Astrocyte of the spinal cord (primary cell): ENCODE measurements at places on chromosomes 1 and 21.

- no peak for DNase-seq
These were observed 23.4 kb downstream of the NFASC start for GRCh38 chr1:204894031-204894430.

GRCh38 chr1:8104278-8105236 is 78.4 kb upstream of the ERRFI1 start:
- no peak for DNase-seq

DNA sequence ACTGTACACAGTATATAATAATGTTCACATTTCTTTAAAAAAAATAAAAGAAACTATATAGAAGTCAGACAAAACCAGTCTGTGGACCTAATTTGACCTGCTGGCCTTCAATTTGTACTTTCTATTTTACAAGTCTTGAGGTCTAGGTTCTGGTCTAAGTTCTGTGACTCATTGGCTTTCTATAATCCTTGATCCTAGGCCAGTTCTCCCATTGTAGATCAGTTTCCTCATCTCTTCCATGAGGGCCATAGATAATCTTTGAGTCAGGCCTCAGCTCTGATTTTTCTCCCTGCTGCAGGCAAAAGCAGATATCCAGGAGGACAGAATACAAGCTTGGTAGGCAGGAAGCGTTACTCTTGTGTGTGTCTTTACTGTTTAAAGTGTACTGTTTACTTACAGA is 603.7 kb upstream of the CAMK1G start:
- no peak for DNase-seq

DNA sequence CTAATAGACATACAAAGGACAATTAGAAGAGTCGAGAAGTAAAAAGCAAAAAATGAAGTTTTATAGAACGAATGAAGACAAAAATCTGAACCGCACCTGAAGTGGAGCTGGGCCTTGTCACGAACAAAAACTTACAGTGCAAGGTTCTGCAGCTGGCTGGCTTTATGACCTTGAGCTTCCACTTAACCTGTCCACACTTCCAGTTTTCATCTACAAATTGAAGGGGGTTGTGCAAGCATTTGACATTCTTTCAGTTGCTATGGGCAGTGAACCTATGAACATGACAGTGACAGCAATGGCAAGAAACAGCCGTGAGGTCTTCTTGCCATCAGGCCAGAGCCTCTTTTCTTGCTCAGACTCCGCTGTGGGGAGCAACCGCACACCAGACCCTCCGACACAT is 93.2 kb downstream of the DSCAM start:
- no peak for DNase-seq

DNA sequence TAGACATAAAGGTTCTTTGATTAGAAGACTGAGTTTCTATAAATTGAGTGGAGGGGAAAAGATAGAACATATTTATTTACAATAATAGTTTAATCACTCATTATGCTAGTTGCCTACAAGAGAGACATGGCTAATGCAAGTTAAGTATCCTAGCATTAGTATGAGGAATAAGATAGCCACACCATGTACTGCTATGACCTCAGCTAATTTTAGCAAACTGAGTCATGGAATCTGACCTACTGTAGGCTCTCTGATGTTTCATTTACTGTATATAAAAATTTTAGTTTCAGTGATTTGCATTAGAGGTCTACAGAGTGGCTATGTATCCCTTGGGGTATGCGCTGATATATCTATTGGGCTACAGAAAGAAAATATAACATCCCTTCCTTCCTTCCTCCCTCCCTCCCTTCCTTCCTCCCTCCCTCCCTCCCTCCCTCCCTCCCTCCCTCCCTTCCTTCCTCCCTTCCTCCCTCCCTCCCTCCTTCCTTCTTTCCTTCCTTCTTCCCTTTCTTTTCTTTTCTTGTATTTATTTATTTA is 5.8 kb downstream of the AGL start:
- DNase-seq, result no peak

GRCh38 chr1:218480137-218480536 is 135.0 kb downstream of the TGFB2 start:
- DNase-seq, result peak; percentile 93

- peak; percentile 93 for DNase-seq
These were observed 187.0 kb downstream of the TPR start for GRCh38 chr1:186188004-186188539.

GRCh38 chr1:31371121-31371959 is 1.5 kb downstream of the FABP3 start:
- DNase-seq, result no peak

GRCh38 chr1:118077331-118078045 is 107.5 kb downstream of the SPAG17 start:
- DNase-seq, result peak; percentile 41

GRCh38 chr1:208985231-208985630 is 598.3 kb upstream of the CAMK1G start:
- DNase-seq, result no peak

DNA sequence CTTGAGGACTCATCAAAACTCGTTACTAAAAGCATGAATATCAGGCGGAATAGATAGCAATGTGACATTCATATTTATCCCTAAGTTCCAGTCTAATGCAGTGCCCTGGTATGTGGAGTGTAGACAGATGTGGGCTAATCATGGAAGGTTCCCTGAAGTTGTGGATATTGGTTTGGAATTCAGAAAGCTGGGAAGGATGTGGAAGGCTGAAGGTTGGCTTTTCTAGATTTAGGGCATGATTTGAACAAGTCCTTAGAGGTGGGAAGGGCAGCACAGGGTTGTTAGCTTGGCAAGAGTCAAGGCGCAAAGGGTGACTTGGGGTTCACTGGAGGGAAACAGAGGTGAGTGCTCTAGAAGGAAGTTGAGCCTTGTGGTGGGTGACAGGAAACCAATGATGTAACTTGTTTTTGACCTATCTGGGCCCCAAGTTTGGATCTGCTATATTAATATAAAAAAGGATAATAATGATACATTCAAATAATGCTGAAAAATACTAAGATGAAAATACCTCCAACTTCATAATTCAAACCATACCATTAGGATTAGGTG is 21.9 kb downstream of the LGALS8 start:
- DNase-seq, result no peak

- no peak for DNase-seq
These were observed 108.2 kb upstream of the GREM2 start for GRCh38 chr1:240719953-240720700.

DNA sequence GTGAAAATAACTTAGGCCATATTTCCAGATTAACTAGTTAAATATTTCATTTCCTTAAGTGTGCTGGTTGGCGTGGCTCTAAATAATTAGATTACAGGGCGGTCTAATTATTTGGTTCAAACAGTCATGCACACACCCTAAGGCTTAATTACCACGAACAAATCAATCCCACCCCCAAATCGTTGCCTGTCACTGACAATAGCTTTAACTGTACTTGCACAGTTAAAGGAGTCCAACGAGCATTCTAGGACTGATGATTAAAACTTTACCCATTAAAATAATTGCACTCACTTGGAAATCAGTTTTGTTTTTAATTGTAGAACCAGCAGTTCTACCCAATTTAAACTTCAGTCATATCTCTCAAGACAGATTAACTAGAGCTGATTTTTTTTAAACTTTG is 1.5 kb upstream of the POU2F1 start:
- no peak for DNase-seq

- DNase-seq, result peak; percentile 38
These were observed 69.4 kb downstream of the LRRC8D start for GRCh38 chr1:89890085-89890752.

DNA sequence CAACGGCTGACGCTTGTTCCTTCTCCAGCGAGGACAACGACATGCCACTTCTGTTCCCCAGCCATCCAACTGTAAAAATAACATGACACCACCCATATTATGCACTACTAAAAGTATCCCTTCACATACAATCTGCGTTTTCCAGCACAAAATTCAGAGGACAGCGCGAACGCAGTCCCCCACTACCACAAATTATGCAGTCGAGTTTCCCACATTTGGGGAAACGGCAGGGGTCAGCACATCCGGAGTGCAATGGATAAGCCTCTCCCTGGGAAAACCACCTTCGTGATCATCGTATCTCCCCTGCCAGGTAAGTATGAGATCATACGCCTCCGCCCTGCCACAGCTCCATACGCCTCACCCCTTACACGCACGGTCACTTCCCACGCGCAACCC is 120.9 kb downstream of the PPIAL4G start:
- no peak for DNase-seq

DNA sequence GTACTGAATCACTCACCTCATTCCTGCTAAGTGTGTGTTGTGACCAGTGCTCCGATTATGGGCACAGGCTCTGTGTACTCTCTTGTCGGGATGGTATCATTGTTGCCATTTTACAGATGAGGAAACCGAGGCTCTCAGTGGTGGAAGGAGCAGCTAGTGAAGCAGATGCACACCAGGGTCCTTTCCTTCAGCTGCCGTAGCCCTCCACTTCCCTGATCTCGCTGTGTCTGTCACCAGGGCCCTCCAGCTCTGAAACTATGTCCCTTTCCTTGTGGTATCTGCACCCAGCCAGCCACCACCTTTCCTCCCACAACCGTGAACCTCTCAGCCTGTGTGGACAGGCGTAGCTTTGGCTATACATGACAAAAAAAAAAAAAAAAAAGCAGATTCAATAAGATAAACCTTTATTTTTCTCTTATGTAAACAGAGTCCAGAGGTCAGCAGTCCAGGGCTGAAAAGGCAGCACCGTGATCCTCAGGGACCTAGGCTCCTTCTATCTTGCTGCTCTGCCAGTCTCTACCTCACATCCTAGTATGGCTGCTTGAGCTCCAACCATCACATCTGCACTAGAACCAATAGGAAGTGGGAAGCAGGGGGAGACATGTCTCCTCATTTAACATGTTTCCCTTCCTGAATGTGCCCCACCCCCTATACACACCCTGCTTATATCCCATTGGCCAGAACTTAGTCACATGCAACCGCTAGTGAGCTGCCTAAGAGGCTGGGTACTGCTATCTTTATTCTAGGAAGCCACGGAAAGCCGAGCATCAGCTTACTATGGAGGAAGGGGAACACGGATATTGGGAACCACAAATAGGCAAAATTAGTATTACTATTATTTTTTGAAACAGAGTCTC is 44.3 kb downstream of the TMEM51 start:
- DNase-seq, result no peak

DNA sequence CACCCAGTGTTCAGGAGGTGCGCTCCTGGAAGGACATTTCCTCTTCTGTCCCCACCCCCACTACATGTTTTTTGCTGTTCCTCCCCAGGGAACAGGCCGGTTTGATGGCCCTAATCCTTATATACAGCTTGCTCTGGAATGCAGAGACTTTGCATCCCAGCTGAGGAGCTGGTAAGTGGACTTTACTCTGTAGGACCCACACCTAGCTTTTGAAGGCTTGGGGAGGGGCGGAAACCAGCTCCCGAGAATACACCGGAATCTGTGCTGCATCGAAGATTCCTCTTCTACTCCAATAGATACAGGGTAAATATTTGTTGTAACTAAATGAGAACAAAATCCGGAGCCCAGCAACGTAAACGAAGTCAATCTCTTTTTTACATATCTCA is 1.2 kb upstream of the CGN start:
- DNase-seq, result no peak

GRCh38 chr1:16006552-16007485 is 2.8 kb downstream of the SRARP start:
- DNase-seq, result peak; percentile 10

- DNase-seq, result no peak
These were observed 29.8 kb upstream of the NLRP3 start for GRCh38 chr1:247386217-247386616.

DNA sequence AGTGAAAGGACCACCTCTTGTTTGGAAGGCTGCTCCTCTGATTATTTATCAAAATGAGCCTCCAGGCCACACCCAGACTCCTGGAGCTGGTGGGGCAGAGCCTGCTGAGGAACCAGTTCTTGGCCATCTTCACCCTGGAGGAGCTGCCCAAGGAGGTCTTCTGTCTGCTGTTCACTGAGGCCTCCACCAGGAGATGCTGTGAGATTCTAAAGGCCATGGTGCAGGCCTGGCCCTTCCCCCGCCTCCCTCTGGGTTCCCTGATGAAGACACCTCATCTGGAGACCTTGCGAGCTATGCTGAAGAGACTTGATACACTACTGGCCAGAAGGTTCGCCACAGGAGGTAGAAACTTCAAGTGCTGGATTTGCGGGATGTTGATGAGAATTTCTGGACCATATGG is 61.7 kb upstream of the GJA8 start:
- DNase-seq, result no peak
